Fibroblast of the aortic adventitia (primary cell): ENCODE measurements at places on chromosomes 13 and 19. TPM values are rescaled to one million over a fixed set of nuclear protein-coding genes. Genes with fewer than 3 reads are reported as not detected.

GNG7 gene
- total RNA-seq, result 0.45 and 0.65 TPM in 2 replicates

SPIB gene
- not detected in 2 replicates for total RNA-seq

KLK4 gene
- total RNA-seq, result not detected in 2 replicates

FCER2 gene
- not detected in 2 replicates for total RNA-seq

DAND5 gene
- 0.18 TPM in 1 of 2 replicates, not detected in the other for total RNA-seq

KANK3 gene
- total RNA-seq, result 0.09 and 0.16 TPM in 2 replicates

USHBP1 gene
- not detected in 2 replicates for total RNA-seq

PABPC3 gene
- 0.08 and 0.09 TPM in 2 replicates for total RNA-seq

ZNF665 gene
- total RNA-seq, result 2.4 and 2.9 TPM in 2 replicates

AXL gene
- 121 and 305 TPM in 2 replicates for total RNA-seq

CYP2F1 gene
- not detected in 2 replicates for total RNA-seq

ICAM4 gene
- 0.27 and 0.98 TPM in 2 replicates for total RNA-seq

NXNL1 gene
- not detected in 2 replicates for total RNA-seq

ZNF529 gene
- total RNA-seq, result 10.5 TPM in 2 replicates

FAM83E gene
- 0.18 TPM in 1 of 2 replicates, not detected in the other for total RNA-seq

RYR1 gene
- under 0.01 TPM in 1 of 2 replicates, not detected in the other for total RNA-seq

ADM5 gene
- total RNA-seq, result 0.33 and 0.63 TPM in 2 replicates

CPB2 gene
- not detected in 2 replicates for total RNA-seq

SPTBN4 gene
- total RNA-seq, result 3.5 and 9.5 TPM in 2 replicates

GATAD2A gene
- 36.7 and 46.4 TPM in 2 replicates for total RNA-seq

PNMA8A gene
- 2.1 and 2.3 TPM in 2 replicates for total RNA-seq

ZNF546 gene
- total RNA-seq, result 7.1 and 9.7 TPM in 2 replicates

FPR3 gene
- total RNA-seq, result not detected in 2 replicates

NCAN gene
- total RNA-seq, result not detected in 2 replicates

KLK3 gene
- not detected in 2 replicates for total RNA-seq

APOC4 gene
- not detected in 2 replicates for total RNA-seq

ACP7 gene
- total RNA-seq, result 0.45 TPM in 1 of 2 replicates, not detected in the other

CYP2A6 gene
- total RNA-seq, result not detected in 2 replicates

SMIM24 gene
- not detected in 2 replicates for total RNA-seq

PSG1 gene
- total RNA-seq, result 0.72 TPM in 1 of 2 replicates, not detected in the other

NKPD1 gene
- 0.25 and 0.36 TPM in 2 replicates for total RNA-seq

ZNF583 gene
- total RNA-seq, result 8.3 and 12.1 TPM in 2 replicates

RAB3A gene
- 2.8 TPM in 1 of 2 replicates, not detected in the other for total RNA-seq

RELB gene
- total RNA-seq, result 3.4 and 5.9 TPM in 2 replicates

LHB gene
- total RNA-seq, result not detected in 2 replicates

SBNO2 gene
- 18.5 and 41.2 TPM in 2 replicates for total RNA-seq

ZNF581 gene
- total RNA-seq, result 13.9 and 41.5 TPM in 2 replicates

FUT2 gene
- not detected in 2 replicates for total RNA-seq

CABP5 gene
- not detected in 2 replicates for total RNA-seq

PLK5 gene
- not detected in 2 replicates for total RNA-seq

ZBTB7A gene
- 23.5 and 31.6 TPM in 2 replicates for total RNA-seq

OSCAR gene
- 0.63 and 2.5 TPM in 2 replicates for total RNA-seq

CPAMD8 gene
- 0.18 and 2.5 TPM in 2 replicates for total RNA-seq

LRRC8E gene
- total RNA-seq, result 2.1 and 5.2 TPM in 2 replicates

ADPRHL1 gene
- total RNA-seq, result 2.4 and 2.8 TPM in 2 replicates

FOSB gene
- total RNA-seq, result 0.33 and 0.81 TPM in 2 replicates

SIN3B gene
- total RNA-seq, result 19.1 and 19.9 TPM in 2 replicates

TEKTIP1 gene
- total RNA-seq, result not detected in 2 replicates

VSTM1 gene
- total RNA-seq, result not detected in 2 replicates

PGLYRP2 gene
- not detected in 2 replicates for total RNA-seq

INAFM1 gene
- total RNA-seq, result 1.6 and 2.3 TPM in 2 replicates

COX7A1 gene
- total RNA-seq, result 5.4 and 17.0 TPM in 2 replicates

SIGLEC9 gene
- total RNA-seq, result 0.09 TPM in 1 of 2 replicates, not detected in the other

CCDC169 gene
- 2.4 and 4.1 TPM in 2 replicates for total RNA-seq

ZNF534 gene
- not detected in 2 replicates for total RNA-seq

IRGQ gene
- 17.5 and 32.3 TPM in 2 replicates for total RNA-seq
